NCI-H1436 treated with DMSO at 0.1 percent for 48 hours (cell line): ENCODE measurements at places on chromosomes 2 and 18.

DNA sequence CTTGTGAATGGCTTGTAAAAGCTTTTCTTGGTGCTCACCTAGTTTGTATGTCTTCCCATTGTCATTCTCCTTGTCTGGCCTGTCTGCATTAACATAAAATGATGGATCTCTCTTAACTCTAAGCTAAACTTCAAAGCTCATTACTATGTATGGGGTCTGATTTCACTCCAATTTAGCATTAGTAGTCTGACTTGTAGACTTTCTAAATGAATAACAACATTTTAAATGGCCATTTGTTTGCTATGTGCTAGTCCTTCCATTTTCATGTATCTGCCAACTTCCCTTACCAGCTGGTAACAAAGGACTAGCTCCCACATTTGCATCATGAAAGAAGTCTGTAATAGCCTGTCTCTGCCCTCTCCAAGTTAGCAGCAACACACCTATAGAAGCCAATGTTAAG, 324.2 kb upstream of the RGPD4 start:
- no peak for DNase-seq

- DNase-seq = peak; percentile 46
These were observed 59.7 kb downstream of the PTH2R start for GRCh38 chr2:208466151-208466919.

GRCh38 chr18:40751186-40751585, 1203.8 kb upstream of the PIK3C3 start:
- no peak for DNase-seq

DNA sequence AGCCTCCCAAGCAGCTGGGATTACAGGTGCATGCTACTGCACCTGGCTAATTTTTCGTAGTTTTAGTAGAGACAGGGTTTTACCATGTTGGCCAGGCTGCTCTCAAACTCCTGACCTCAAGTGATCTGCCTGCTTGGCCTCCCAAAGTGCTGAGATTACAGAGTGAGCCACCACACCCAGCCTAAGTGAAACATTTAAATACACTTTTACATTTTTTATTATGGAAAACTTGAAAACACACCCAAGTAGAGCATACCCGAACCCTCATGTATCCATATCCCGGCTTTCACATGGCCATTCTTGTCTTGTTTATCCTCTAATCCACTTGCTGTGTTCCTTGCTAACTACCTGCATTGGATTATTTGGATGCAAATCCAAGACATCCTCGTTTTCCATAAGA, 13.2 kb upstream of the AGPS start:
- no peak for DNase-seq

GRCh38 chr2:37886745-37887144, 38.3 kb upstream of the RMDN2 start:
- no peak for DNase-seq

GRCh38 chr18:22026889-22027288, 142.5 kb upstream of the GATA6 start:
- no peak for DNase-seq

DNA sequence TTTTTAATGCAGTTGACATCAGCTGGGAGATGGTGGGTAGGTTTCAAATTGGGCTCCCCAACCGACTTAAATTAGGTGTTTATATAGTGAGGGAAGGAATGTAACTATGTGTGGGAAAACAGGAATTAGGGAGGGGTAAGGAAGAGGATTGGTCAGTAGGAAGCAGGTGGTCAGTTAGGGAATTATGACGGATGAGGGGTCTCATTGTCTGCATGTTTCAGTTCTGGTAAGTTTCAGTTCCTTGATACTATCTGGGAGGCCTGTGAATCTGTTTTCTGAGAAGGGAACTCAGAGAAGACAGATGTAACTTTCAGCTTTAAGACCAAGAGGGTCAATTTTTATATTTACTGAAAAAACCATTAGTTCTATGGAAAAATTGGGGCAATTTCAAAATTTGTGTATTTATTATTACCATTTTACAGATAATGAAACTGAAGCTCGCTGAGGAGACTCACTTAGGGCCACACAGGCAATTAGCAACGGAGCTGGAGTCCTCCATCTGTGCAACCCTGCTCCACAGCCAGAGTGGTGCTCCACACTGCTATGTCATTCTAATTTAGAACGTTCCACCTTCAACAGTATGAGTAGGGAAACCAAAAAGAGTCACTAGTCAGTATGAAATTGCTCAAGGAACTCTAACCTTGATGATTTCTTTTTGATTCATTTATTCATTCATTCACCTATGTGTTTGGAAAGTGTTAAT, 36.0 kb upstream of the CCDC195 start:
- DNase-seq = no peak

DNA sequence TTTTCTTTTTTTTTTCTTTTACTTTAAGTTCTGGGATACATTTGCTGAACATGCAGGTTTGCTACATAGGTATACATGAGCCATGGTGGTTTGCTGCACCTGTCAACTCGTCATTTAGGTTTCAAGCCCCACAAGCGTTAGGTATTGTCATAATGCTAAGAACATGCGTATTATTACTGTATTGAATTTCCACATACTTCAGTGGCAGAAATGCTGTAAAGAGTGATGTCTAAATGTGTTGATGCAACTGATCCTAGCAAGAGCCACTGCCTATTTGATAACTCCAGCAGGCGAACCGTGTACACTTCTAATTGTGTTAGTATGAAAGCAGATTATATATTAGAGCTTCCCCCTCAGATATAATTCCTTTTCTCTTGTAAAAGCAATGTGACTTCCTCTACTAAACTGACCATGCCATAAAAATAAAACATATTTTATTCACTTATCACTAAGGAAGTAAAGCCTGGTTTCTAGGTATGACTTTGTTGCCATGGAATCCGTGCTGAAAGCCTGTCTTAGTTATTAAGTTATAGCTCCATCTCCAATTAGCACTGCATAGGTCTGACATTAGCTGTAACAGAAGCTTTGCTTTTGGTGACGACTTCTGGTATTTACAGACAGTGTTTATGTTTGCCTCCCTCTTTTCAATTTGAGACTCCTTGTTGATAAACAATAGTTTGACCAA, 280.0 kb downstream of the GALR1 start:
- DNase-seq = no peak

- no peak for DNase-seq
These were observed 25.4 kb downstream of the NOP58 start for GRCh38 chr2:202290970-202291369.

- no peak for DNase-seq
These were observed 166.3 kb upstream of the SKOR2 start for GRCh38 chr18:47417807-47418206.

- no peak for DNase-seq
These were observed 292.1 kb downstream of the EXOC6B start for GRCh38 chr2:72533765-72534164.

DNA sequence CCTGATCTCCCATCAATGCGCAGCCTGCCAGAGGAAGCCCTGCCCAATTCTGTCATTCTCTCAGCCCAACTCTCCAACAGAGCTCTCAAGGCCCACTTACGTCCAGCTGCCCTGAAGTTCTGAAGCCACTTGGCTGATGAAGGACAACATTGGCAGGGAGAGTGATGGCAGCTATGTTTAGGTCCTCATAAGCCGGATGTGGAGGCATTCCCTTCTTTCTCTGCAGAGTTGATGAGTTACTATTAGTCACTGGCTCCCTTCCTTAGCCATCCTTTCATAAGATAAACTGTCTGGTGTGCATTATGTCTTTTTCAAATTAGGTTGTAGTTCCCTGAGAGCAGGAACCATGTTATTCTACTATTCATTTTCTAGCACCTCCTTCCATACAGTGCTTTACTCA, 22.5 kb upstream of the TACR1 start:
- no peak for DNase-seq

DNA sequence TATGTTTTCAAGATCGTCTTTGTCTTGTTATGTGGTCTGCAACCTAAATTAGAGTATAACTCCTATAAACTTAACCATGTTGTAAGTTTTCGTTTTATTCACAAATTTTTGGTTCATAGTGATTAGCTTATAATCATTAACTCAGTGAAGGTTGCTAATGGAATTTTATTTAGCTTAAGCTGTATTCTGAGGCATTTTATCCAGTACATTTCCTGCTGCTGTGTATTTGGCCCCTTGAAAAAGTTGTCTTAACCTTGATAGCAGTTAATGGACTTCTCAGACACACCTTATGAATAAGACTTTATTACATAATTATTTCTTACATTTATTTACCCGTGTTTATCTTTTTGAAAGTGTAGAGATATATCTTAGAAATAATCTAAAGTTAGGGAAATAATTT, 20.5 kb downstream of the VAPA start:
- DNase-seq = no peak

- DNase-seq = no peak
These were observed 37.6 kb upstream of the SLC4A10 start for GRCh38 chr2:161586517-161587167.

DNA sequence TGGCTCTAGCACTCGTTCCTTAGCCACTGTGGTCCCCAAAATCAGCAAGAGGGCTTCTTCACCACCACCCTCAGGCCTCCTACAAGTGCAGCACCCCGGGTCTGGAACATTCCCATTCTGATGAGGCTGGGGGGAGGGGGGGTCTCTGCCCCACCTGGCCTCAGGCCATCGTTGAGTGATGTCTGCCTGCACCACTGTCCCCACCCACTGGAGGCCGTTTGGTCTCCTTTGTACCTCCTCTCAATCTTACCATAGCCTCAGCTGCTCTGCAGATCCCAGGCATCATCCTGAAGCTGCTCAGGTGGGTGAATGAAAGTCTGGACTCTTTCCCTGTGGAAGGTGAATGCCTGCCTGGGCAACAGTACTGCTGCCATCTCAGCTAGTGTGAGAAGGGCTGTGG, 42.3 kb downstream of the WDR75 start:
- no peak for DNase-seq

DNA sequence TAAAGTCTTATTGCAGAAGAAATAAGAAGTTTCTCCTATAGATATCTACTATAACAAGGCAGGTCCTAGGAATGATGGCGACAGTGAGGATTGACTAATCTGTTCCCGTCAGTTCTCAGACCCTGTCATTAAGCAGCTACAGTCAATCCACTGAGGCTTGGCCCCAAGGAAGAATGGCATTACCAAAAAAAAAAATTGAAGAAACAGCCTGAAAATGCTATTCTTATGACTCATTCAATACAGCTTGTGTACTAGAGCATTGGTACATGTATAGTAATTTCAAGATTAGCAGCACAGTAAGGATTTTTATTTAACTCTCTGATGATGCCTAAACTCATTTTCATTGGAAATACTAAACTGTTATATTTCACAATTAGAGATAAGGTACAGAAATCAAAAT, 1096.1 kb upstream of the NXPH2 start:
- no peak for DNase-seq

- DNase-seq = no peak
These were observed 281.8 kb downstream of the ALPK2 start for GRCh38 chr18:58347135-58347534.

GRCh38 chr18:46939337-46939963, 22.0 kb downstream of the KATNAL2 start:
- no peak for DNase-seq

- no peak for DNase-seq
These were observed 233.9 kb downstream of the VAPA start for GRCh38 chr18:10147752-10148151.

GRCh38 chr2:11642972-11643371, 27.0 kb downstream of the NTSR2 start:
- DNase-seq = no peak

- DNase-seq = peak; percentile 13
These were observed 171.2 kb downstream of the SP3 start for GRCh38 chr2:173793709-173794565.

- DNase-seq = no peak
These were observed 11.5 kb downstream of the PPP1R7 start for GRCh38 chr2:241161646-241162281.

DNA sequence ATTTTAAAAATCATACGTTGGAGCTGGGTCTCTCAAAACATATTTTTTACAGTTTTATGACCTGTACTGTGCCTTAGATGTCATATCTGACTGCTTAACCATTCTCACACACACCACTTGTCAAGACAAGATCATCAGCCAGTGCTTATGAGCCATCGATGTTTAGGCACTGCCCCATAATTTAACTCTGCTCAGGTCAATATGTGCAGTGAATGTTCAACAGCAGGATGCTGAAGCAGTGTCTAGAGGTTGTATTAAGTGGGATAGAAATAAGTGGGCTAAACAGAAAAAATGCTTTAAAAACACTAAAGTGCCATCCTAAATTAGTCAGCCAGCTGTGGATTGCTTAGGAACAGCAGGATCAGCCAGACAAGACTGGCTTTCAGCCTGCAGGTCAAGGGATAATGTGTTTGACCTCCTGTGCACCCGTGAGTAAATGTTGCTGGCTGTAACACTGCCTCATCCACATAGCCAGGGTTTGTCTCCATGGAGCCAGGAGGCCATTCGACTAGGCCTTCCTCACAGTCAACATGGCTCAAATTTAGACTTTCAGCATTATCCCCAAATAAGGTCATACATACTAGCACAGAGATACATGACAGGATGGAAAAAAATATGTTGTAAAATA, 139.0 kb upstream of the NXPH2 start:
- DNase-seq = no peak

DNA sequence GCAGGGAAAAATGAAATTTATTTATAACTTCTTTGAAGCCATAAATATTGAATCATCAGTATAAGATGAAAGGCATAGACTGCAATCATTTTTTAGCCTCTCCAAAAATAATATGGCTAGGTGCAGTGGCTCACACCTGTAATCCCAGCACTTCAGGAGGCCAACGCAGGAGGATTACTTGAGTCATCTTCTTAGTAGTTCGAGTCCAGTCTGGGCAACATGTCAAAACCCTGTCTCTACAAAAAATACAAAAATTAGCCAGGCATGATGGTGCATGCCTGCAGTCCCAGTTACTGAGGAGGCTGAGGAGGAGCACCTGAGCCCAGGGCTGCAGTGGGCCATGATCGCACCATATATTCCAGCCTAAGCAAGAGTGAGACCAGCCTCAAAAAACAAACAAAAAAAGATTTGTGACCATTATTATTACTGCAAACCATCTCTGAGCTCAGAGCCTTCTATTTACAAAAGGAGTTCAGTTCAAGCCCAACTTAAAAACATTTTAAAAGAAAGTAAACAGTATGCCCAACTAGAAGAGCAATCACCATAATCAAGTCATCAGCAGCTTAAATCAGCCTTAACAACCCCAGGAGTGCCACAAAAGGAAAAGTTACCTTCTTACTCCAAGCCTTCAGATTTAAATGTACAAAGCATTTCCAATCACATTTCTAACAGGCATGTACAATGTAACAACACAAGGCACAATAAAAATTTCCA, 37.5 kb downstream of the KCNG3 start:
- no peak for DNase-seq

DNA sequence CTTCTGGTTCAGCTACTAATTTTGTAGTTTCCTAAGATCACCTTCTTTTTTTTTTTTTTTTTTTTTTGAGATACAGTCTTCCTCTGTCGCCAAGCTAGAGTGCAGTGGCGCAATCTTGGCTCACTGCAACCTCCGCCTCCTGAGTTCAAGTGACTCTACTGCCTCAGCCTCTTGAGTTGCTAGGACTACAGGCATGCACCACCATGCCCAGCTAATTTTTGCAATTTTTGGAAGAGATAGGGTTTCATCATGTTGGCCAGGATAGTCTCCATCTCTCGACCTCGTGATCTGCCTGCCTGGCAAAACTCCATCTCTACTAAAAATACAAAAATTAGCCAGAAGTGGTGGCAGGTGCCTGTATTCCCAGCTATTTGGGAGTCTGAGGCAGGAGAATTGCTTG, 301.5 kb upstream of the TFPI start:
- DNase-seq = no peak

GRCh38 chr2:204024503-204024902, 87.9 kb downstream of the ICOS start:
- peak; percentile 8 for DNase-seq
